ENCODE measurements at places on chromosomes 4 and X. TPM values are rescaled to one million over a fixed set of nuclear protein-coding genes. Genes with fewer than 3 reads are reported as not detected.

- DNase-seq = no peak
Observed at GRCh38 chr4:88320224-88320779, 35.9 kb upstream of the PPM1K start.

- peak; percentile 16 for DNase-seq
Observed at GRCh38 chr4:172786039-172786792, 382.4 kb upstream of the GALNT7 start.

- no peak for DNase-seq
Observed at GRCh38 chr4:56906489-56907393, 959 bp upstream of the REST start.

- no peak for DNase-seq
Observed at GRCh38 chr4:90760059-90760458, 632.9 kb downstream of the CCSER1 start.

DNA sequence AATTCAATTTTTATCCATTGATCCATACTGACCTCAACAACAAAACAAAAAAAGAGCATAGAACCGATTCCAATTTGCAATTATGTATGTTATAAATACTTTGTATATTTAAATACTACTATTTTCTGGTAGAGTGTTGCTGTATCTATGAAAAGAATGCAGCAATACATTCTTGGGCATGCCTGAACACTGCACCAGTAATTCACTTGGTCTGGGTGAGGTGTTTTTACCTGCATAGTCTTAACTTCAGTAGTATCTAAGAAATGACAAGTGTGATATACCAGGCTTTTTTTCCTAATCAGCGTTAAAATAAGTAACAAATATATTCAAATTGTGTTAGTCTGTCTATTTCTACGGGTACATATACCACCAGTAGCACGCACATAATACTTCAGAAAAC is 120.2 kb downstream of the KLHL13 start:
- DNase-seq = no peak

DNA sequence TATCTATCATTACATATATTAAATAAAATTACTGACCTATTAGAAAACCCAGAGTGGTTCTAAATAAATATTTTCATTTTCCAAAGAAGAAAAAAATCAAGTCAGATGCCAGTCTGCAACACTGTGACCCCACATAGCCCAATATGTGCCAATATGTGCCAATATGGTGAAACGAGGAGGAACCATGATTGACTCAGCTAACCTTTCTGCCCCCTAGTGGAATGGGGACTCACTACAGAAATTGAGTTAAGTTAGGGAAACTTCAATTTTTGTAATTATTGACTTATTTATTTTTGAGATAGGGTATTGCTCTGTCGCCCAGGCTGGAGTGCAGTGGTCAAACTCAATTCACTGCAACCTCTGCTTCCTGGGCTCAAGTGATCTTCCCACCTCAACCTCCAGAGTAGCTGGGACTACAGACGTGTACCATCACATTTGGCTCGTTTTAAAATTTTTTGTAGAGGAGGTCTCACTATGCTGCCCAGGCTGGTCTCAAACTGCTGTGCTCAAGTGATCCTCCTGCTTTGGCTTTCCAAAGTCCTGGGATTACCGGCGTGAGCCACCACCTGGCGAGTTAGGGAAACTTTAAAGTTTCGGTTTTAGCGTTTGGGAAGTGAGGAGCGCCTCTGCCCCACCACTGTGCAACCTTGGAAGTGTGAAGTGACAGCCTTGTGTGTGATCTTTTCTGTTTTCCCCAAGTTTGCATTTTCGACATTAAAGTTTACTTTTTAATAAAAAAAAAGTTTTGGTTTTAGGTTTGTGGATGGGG is 116.8 kb upstream of the SHISA3 start:
- DNase-seq = no peak

GRCh38 chrX:78746496-78746895 is 1.0 kb upstream of the LPAR4 start:
- no peak for DNase-seq

Gene CENPVL1
- not detected for total RNA-seq

Gene TAF7L
- not detected for total RNA-seq

Gene UXT
- total RNA-seq = 174 TPM

Gene NAP1L2
- 5.2 TPM for total RNA-seq

Gene SULT1E1
- 9.4 TPM for total RNA-seq
